ENCODE measurements at places on chromosomes 4 and X. TPM values are rescaled to one million over a fixed set of nuclear protein-coding genes. Genes with fewer than 3 reads are reported as not detected.

The GAGE12E gene
- total RNA-seq, result not detected

DNA sequence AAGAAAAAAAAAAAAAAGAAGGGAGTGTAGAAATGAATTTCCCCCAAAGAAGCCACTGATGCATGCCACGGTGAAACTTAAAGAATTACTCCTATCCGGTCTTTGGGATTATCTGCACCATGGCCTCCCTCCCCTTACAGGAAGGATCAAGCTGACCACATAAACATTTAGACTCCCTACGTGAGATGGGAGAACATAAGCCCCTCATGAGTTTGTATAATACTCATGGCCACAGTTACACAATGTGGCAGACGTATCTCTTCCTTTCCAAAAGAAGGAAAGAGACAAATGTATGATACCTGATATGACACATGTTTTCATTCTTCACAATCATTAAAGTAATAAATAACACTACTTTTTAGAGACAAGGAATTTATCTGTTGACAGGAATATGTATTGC, 3.3 kb upstream of the PTTG2 start:
- peaks cover 11% of the 10 kb centered on the region for H3K4me1 ChIP-seq
- H3K4me3 ChIP-seq, result no peak overlapping the region
- H3K36me3 ChIP-seq, result peaks cover 9% of the 10 kb centered on the region
- no peak overlapping the region for H3K27ac ChIP-seq
- DNase-seq, result no peak

The DIAPH2 gene
- total RNA-seq, result 12.7 TPM

The PPEF2 gene
- 0.23 TPM for total RNA-seq

The RADX gene
- 5.7 TPM for total RNA-seq

- peak overlapping the region; percentile 34 for H3K27ac ChIP-seq
- H3K36me3 ChIP-seq, result peaks cover 40% of the 10 kb centered on the region
- peaks cover 19% of the 10 kb centered on the region for H3K4me1 ChIP-seq
Measured at GRCh38 chrX:53654376-53654775, 32.1 kb downstream of the HUWE1 start.

GRCh38 chr4:99027304-99027703, 31.8 kb downstream of the METAP1 start:
- no peak overlapping the region for H3K4me3 ChIP-seq
- H3K4me1 ChIP-seq, result peaks cover 34% of the 10 kb centered on the region
- peaks cover 23% of the 10 kb centered on the region for H3K36me3 ChIP-seq
- H3K27ac ChIP-seq, result no peak overlapping the region
- no peak for DNase-seq
- no peaks in the 10 kb centered on the region for H3K27me3 ChIP-seq

GRCh38 chrX:7950865-7951264, 23.7 kb upstream of the PNPLA4 start:
- no peak for DNase-seq
- H3K27ac ChIP-seq, result no peak overlapping the region
- H3K36me3 ChIP-seq, result no peaks in the 10 kb centered on the region
- H3K27me3 ChIP-seq, result no peaks in the 10 kb centered on the region

- DNase-seq, result peak; percentile 25
- H3K4me3 ChIP-seq, result no peak overlapping the region
- H3K4me1 ChIP-seq, result peaks cover 6% of the 10 kb centered on the region
Measured at GRCh38 chr4:39597695-39598381, 40.8 kb downstream of the SMIM14 start.

The FABP2 gene
- not detected for total RNA-seq

DNA sequence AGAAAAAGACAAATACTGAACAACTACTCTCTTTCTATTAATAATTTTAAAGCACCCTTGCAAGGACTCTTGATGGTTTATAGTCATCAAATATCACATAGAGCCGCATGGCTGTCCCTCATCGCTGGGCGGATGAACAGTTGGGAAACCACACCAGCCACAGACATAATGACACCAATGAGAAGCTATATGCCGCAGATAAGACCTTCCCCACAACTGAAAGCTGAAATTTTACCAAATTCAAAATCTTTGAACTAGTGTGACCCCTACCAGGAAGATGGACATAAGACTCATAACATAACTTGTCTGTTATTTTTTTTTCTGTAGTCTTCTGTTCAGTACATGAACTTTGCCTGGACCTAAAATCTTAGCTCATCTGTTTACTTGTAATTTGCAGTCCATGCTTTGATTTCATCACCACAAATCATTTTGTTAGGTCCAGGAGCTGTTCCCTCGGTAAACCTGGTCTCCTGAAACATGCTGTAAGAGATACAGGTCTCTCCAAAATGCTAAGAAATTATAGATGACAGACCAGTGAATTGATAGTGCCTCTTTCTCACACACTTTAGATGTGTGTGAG, 157.3 kb upstream of the RAPGEF2 start:
- H3K4me1 ChIP-seq, result no peaks in the 10 kb centered on the region
- no peak overlapping the region for H3K27ac ChIP-seq
- peaks cover 12% of the 10 kb centered on the region for H3K27me3 ChIP-seq
- no peak overlapping the region for H3K4me3 ChIP-seq
- no peak for DNase-seq

DNA sequence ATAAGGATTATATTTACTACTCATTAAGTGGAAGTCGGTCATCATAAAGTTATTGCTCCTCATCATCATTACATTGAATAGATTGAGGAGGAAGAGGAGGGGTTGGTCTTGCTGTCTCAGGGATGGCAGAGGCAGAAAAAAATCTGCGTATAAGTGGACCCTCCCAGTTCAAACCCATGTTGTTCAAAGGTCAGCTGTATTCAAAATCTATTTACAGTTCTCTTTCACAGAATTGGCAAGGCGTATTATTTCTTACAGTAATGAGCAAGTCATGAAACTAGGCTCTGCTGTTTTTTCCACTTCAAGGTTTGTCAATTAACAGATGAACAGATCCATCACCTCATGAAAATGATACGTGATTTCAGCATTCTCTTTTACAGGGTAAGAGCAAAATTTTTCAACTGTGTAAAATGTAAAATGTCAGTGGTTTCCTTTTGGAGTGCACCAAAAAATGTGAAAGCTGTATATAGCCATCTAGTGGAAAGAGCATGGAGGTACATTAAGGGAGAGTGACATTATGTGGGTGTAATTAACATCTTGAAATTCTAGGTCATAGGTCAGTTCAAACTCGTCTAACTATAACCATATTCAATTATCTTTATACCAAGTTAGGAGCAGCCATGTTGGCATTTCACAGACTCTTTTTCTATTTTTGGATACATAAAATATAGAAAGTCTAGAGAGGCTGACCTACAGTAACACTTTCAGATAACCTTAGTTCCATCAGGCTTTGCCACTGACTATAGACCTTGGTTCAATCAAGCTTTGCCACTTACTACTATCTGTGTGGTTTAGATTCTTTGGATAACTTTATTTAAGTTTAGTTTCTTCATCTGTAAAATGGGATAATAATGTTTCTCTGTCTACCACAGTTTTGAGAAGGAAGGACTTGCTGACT, 30.1 kb downstream of the NEIL3 start:
- peak; percentile 62 for DNase-seq
- H3K4me1 ChIP-seq, result peaks cover 16% of the 10 kb centered on the region
- peak overlapping the region; percentile 67 for H3K27ac ChIP-seq
- no peaks in the 10 kb centered on the region for H3K27me3 ChIP-seq
- H3K36me3 ChIP-seq, result peaks cover 25% of the 10 kb centered on the region

- H3K36me3 ChIP-seq, result no peaks in the 10 kb centered on the region
- no peaks in the 10 kb centered on the region for H3K27me3 ChIP-seq
- no peak overlapping the region for H3K4me3 ChIP-seq
- H3K4me1 ChIP-seq, result no peaks in the 10 kb centered on the region
- H3K27ac ChIP-seq, result no peak overlapping the region
- no peak for DNase-seq
Measured at GRCh38 chr4:127347936-127348335, 284.8 kb upstream of the INTU start.

DNA sequence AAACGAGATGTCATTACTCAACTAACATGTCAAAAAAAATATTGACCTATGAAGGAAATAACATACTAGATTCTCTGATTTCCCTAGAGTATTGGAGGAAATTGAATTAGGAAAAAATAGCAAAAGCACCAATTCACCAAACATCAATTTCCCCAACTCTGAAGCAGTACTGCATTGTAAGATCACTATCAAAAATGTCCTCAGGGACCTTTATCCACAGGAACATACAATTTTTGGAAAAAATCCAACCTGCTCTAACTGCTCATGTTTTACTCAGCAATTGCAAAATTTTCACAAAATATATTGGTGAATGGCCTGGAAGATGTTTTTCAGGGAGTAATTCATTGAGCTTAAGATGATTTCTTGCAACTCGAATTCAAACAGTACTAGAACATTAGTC, 239.0 kb upstream of the GIMD1 start:
- H3K27me3 ChIP-seq, result no peaks in the 10 kb centered on the region
- no peaks in the 10 kb centered on the region for H3K4me1 ChIP-seq
- H3K27ac ChIP-seq, result no peak overlapping the region
- no peaks in the 10 kb centered on the region for H3K36me3 ChIP-seq

The RHOXF1 gene
- total RNA-seq, result not detected

The UGT2B10 gene
- not detected for total RNA-seq

The CNGA1 gene
- total RNA-seq, result not detected

GRCh38 chrX:15438332-15438731, 54.1 kb upstream of the VEGFD start:
- no peak for DNase-seq
- no peaks in the 10 kb centered on the region for H3K36me3 ChIP-seq
- no peak overlapping the region for H3K27ac ChIP-seq
- no peaks in the 10 kb centered on the region for H3K4me1 ChIP-seq
- no peak overlapping the region for H3K4me3 ChIP-seq

The GASK1B gene
- not detected for total RNA-seq

- H3K4me3 ChIP-seq, result no peak overlapping the region
- no peaks in the 10 kb centered on the region for H3K4me1 ChIP-seq
- no peaks in the 10 kb centered on the region for H3K27me3 ChIP-seq
Measured at GRCh38 chr4:156238171-156238570, 284.5 kb upstream of the CTSO start.

- peaks cover 5% of the 10 kb centered on the region for H3K36me3 ChIP-seq
- DNase-seq, result no peak
- H3K27ac ChIP-seq, result no peak overlapping the region
- H3K4me3 ChIP-seq, result no peak overlapping the region
- no peaks in the 10 kb centered on the region for H3K27me3 ChIP-seq
Measured at GRCh38 chr4:112451104-112451503, 64.9 kb downstream of the NEUROG2 start.

DNA sequence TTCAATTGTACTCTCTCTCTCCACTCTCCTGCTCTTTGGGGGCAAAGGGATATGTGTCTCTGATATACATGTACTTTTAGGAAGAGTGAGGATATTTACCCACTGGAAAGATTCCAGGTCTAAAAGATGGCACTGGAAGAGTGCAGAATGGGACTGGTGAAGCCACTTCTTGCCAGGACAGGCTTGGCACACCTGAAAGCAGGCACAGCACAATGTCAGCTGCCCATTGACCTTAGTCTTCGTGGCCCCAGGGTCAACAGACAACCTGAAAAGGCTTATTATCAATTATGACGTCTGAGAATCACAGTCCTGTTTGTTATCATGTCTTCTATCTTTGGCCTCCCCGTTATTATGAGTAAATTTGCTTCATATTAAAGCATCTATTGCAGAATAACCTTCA, 86.7 kb upstream of the PAK3 start:
- H3K36me3 ChIP-seq, result no peaks in the 10 kb centered on the region
- no peaks in the 10 kb centered on the region for H3K4me1 ChIP-seq
- no peak overlapping the region for H3K4me3 ChIP-seq

GRCh38 chr4:98204236-98204553, 57.0 kb upstream of the RAP1GDS1 start:
- H3K36me3 ChIP-seq, result no peaks in the 10 kb centered on the region
- DNase-seq, result no peak

- H3K4me1 ChIP-seq, result no peaks in the 10 kb centered on the region
- no peaks in the 10 kb centered on the region for H3K36me3 ChIP-seq
- DNase-seq, result no peak
- H3K27ac ChIP-seq, result no peak overlapping the region
Measured at GRCh38 chr4:182752158-182752910, 164.9 kb downstream of the DCTD start.
